ENCODE measurements at places on chromosomes 3 and 15.

DNA sequence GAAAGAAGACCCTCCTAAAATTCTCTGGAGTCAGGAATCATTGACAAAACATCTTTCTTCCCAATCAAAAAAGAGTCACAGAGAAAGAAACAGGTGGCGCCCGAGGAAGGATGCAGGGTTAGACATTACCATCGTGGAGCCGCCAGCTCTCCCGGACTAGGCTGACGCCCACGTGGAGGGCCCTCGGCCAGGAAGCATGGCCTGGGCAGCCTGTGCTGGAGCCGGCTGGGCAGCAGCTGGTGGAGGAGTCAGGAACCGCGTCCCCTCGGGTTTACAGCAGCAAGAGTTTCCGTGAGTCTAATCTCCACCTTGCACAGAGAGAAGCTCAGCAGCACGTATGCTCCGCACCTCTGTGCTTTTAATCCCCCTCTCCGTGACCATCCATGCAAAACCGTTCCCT, 533.7 kb upstream of the ATP11B start:
- no peak for DNase-seq

DNA sequence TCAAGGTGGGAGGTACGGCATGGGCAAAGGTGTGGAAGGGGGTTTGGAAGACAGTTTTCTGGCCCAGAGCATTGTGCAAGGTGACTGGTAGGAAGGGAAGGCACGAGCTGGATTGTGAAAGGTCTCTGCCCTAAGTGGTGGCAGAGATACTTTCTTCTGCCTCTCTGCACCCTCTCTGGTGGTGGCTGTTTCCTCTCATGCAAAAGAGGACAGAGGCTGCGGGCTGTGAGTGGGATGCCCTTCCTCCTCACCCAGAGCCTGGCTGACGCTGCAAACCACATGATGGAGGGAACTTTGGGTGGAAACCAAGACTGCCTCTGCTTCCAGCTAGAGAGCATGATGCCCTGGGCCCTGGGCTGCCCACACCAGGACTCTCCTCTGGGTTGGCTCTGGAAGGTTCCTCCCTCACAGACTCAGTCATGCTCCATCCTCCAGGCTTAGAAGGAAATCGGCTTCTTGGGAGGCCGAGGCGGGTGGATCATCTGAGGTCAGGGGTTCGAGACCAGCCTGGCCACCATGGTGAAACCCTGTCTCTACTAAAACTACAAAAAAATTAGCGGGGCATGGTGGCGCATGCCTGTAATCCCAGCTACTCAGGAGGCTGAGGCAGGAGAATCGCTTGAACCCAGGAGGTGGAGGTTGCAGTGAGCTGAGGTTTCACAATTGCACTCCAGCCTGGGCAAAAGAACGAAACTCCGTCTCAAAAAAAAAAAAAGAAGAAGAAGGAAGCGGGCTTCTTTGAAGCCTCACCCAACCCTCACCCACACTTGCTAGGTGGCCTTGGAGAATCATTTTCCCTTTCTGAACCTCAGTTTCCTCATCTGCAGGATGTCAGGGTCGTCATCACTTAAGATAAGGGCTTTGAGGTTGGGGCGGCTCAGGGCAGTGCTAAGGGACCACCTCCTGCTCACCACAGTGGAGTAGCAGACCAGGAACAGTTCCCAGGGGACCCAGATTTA, 8.3 kb downstream of the PSTPIP1 start:
- peak; percentile 84 for DNase-seq

GRCh38 chr3:126636436-126636835, 18.5 kb downstream of the TXNRD3 start:
- no peak for DNase-seq

DNA sequence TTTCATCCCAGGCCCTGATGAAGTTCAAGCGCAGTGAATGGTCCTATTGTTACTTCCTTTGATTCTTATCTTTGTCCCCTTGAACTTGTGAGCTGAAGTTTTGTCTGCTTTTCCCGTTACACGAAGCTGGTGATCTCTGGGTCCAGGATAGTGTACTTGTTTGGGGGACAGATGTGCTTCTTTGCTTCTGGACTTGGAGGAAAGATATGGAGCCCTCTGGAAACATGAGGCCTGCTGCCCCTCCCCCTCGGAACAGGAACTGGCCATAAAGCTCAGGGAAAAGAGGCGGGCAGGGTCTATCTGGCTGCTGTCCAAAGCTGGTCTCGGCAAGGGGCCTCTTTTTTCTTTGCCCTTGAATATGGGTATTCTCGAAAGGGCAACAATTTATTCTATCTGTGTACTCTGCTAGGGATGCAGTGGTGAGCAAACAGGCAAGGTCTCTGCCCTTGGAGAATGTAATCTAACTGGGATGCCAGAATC, 47.6 kb downstream of the IDH2 start:
- DNase-seq, result no peak
